ENCODE measurements at places on chromosomes 12 and 14. TPM values are rescaled to one million over a fixed set of nuclear protein-coding genes. Genes with fewer than 3 reads are reported as not detected.

C12orf54 gene
- total RNA-seq = not detected

PAH gene
- total RNA-seq = not detected

CCNB1IP1 gene
- total RNA-seq = 34.6 TPM

ACOT6 gene
- not detected for total RNA-seq

ABCC9 gene
- 5.6 TPM for total RNA-seq

FOXJ2 gene
- 3.9 TPM for total RNA-seq

GPR84 gene
- total RNA-seq = not detected

ST8SIA1 gene
- not detected for total RNA-seq

CPNE8 gene
- not detected for total RNA-seq

DDIT3 gene
- 12.2 TPM for total RNA-seq

TRPV4 gene
- 1.1 TPM for total RNA-seq

TTC9 gene
- total RNA-seq = not detected

ZC2HC1C gene
- total RNA-seq = 0.54 TPM

GLS2 gene
- under 0.01 TPM for total RNA-seq

KRT6A gene
- not detected for total RNA-seq

ENDOU gene
- total RNA-seq = under 0.01 TPM

NEK9 gene
- total RNA-seq = 31.4 TPM

SLC38A1 gene
- 71.9 TPM for total RNA-seq

All from IMR-90 (cell line).